ENCODE measurements at places on chromosomes 5 and 9. TPM values are rescaled to one million over a fixed set of nuclear protein-coding genes. Genes with fewer than 3 reads are reported as not detected.

DNA sequence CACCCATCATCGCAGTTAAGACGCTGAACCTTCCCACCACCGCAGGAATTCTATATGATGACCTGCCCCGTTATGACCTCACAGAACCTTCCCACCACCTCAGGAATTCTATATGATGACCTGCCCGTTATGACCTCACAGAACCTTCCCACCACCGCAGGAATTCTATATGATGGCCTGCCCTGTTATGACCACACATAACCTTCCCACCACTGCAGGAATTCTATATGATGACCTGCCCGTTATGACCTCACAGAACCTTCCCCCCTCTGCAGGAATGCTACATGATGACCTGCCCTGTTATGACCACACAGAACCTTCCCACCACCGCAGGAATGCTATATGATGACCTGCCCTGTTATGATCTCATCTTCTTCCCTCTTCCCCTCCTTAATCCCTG is 64.3 kb downstream of the IRX1 start:
- no peak for DNase-seq

PCDHA9 gene
- not detected for total RNA-seq

DNA sequence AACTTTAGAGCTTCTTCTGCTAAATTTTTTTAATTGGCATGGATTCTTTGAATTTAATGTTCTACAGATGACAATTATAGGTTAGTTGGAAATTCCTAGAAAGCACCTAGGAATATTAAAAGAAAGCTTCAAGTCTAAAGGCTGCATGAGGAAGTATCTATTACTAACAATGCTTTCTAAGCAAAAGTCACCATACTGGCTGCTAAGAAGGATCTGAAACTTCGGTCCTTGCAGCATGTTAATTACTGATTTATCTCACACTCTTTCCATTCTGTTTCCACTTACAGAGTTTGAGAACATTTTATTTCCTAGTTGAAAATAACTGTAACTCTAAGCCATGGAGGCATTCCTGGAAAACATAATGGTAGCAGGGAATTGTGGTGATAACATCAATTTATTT is 8.4 kb downstream of the SEMA6A start:
- no peak for DNase-seq

PDE6A gene
- 0.08 TPM for total RNA-seq

DNA sequence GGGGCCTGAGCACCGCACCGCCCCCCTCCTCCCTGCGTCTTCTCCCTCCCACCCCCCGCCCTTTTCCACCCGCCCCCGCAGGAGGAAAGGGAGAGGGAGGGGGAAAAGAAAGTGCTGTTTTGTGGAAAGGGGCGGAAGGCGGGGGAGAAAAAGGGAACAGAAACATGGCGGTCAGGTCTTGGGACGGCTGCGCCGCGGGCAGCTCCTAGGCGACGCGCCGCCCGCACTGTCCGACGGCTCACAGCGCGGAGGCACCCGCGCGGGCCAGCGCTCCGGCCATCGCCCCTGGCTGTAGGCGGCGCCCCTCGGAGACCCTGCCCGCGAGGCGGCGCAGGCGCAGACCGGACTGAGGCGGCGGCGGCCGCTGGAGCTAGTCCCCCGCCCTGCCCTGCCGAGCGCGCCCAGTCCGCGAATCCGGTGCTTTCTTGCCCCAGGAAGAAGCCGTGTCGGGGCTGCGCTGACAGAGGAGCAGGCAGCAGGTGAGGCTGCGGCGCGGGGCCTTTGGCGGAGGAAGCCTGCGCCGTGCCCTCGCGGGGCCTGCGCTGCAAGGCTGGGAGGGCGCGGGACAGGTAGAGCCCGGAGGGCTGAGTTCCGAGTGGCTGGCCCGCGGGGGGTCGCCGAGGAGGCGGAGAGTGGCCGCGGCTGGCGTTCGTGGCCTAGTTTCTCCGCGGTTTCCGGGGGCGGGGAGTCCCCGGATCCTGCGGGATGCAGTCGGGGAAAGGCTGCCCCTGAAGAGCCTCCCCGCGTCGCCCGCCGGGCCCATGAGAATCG is at the start of gene DENND4C:
DENND4C (plus strand) TSS at position 339 of the 771 bp plus-strand sequence. CDS start 45,482 bp downstream, outside the sequence.
- peak; percentile 92 for DNase-seq

SLC45A2 gene
- not detected for total RNA-seq

- no peak for DNase-seq
Observed at GRCh38 chr5:136957428-136957827, 541.7 kb downstream of the SPOCK1 start.

DNA sequence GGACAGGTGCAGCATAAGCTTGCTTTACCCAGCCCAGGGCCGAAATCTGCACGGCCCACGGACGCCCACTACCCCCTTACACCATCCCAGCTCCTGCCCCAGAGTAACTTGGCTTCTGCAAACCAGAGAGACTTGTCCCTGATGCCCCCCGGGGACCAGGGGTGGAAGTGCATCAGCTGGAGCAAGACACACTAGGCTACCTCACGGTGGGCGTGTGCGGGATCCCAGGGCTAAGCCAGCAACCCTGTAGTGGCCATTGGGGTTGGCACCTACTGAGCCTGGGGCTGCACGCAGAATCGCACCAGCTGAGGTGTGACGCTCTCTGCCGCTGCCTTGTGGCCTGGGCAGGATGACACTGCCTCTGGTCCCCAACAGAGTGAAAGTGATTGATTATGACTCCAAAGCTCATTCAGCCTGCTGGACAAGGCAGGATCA is 6.1 kb upstream of the ZNF79 start:
- no peak for DNase-seq

DNA sequence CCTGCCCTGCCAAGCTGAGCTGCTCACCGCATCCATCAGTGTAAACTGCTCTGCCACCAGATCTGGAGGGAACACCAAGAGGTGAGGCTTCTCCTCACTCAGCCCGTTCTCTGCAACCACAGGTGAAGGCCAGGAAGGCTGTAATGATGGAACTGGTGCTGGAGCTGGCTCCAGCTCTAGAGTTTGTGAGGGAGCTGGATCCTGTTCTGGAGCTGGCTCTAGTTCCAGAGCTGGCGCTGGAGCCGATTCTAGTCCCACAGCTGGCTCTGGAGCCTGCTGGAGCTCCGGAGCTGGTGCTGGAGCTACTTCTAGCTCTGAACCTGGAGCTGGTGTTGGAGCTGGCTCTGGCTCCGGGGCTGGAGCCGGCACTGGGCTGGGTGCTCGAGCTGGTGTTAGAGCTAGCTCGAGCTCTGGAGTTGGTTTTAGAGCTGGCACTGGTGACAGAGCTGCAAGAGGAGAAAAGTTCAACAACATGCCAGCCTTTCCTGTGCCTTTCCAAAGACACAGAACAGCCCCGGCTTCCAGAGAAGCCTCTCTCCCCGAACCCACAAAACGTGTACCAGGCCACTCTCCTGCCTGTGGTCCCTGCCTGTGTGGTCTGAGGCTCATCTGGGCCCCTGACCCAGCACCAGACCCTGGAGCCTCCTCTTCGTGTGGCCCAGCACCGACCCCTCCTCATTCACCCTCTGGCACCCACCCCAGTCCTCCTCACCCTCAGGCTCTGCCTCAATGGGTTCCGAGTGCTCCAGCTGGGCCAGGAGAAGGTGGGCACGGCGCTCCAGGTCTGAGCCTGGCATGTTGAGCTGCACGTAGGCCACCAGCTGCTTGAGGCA is 12.9 kb downstream of the RALGDS start:
- peak; percentile 27 for DNase-seq

- DNase-seq = no peak
Observed at GRCh38 chr5:154191467-154192261, 1.1 kb downstream of the GALNT10 start.

GRCh38 chr5:181204826-181205760 is at the start of gene TRIM7:
Gene TRIM7 (minus strand): TSS chr5:181205196. CDS start chr5:181205110, 86 bp downstream.
- peak; percentile 84 for DNase-seq

DNA sequence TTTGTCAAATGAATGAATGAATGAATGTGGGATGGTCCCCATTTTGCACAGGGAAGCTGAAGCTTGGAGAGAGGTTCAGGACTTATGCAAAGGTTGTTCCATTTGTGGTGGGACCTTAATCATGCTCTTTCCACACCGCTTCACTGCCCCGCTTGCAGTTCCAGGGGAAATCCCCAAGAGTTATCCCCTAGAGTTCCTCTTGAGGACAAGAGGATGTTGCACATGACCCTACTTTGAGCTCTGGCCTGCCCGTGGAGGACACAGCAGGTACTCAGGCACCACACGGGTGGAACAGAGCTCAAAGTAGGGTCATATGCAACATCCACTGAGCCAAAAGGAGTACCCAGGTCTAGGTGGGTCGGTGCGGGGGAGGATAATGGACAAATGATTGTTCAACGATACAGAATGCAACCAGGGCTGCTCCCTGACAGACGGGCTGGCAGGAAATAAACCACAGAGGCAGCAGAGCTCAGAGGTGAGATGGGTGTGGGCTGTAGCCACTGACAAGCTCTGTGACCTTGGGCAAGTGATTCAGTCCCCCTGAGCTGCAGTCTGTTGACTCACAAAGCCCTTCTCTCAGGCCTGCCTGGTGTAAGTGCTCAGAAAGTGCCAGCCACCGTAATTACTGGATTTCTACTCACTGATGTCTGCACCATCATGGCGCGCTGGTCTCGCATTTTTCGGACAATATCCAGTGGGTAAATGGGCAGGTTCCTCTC is 60.3 kb upstream of the EPB41L4B start:
- no peak for DNase-seq

DNA sequence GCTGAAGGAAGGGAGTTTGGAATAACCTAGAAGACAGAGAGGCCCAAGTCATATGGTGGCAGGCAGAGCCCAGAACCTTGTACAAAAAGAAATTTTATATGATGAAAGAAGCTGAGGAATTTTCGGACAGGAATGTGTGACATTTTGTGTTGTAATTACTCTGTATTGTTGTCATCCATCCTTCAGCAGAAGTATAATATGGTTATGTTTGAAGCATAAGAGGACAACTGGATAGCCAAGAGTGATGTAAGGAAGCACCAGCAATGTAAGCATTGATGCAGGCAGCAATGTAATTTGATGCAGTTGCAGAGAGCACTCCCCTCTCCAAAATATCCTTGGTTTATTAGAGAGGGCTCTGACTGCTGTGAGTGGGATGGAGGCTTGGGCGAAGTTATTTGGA is 19.1 kb upstream of the SNX2 start:
- no peak for DNase-seq

TUSC1 gene
- 12.0 TPM for total RNA-seq

DNA sequence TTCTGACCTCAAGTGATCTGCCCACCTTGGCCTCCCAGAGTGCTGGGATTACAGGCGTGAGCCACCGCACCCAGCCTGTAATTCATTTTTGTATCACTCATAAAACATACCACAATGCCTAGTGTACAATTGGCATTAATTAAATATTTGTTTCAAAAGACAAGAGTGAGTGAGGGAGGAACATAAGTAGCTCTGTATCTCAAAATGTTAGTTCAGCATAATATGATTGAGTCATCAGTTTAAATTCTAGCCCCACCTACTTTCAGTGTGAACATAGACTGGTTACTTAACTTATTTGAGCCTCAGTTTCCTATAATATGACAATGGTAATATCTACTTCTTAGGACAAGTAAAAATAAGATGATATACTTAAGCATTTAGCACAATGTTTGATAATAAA is 26.9 kb downstream of the INVS start:
- DNase-seq = no peak

DNA sequence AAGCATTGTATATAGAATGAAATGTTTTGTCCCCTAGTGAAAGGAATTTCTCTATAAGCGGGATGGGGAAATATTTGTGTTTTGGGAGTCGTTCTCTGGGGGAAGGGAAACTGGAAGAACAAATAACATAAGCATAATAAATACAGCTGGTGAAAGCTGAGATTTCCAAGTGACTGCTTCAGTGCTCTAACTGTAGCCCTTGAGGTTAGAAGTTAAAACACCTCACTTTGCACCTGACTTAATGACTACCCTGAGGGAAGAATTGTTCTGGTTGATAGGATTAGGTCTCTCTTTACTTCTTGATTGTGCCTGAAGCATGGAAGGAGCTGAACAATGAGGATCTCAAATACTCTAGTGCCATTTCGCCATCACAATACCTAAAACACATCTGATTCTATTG is 307.4 kb downstream of the MAN2A1 start:
- DNase-seq = no peak

TSTD2 gene
- 26.1 TPM for total RNA-seq

- DNase-seq = no peak
Observed at GRCh38 chr5:131812371-131813160, 15.7 kb upstream of the FNIP1 start.

TPPP gene
- 39.7 TPM for total RNA-seq

DNA sequence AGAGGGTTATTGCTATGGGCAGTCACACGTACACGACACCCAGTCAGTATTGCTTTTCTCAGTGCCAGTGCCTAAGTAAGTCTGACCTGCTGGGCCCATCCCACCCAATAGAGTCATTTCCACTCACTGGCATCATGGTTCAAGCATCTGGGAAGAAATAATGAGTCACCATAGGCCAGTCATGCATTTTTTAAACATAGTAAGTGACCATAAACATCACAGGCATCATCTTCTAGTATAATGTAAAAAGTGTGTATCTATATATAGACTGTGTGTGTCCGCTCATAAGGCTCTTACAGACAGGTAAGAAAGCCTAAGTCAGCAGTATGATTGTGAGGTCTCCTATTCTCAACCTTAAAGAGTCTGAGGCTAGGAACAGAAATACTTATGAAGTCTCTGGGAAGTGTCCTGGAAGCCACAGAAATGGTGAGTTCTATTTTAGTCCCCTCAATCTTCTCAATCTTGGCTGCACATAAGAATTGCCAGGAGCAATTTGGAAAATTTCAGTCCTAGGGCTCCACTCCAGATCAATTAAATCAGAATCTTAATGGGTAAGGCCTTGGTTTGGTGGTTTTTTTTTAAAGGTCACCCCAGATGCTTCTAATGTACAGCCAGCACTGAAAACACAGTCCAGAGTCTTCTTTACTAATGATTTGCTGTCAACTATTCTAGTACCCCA is 65.2 kb downstream of the ZNF366 start:
- no peak for DNase-seq

SPATA31C1 gene
- total RNA-seq = not detected

INSL4 gene
- total RNA-seq = not detected

DNA sequence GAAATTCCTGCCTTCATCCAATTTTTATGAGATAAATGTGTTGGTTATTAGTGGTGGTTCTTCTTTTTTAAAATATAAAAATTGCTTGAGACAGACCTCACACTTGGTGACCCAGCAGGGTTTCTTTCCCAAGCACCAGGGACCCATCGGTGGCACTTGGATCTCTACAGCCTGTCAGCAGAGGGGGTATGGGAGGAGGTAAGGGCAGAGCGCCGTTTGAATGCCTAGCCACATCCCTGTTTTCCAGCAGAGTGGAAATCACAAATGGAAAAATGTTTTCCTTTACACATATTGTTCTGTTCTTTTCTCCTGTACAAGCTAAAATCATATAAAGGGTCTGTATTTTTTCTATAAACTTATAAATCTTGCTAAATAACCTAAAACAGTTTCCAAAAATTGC is 248.0 kb downstream of the NR3C1 start:
- DNase-seq = no peak

DNA sequence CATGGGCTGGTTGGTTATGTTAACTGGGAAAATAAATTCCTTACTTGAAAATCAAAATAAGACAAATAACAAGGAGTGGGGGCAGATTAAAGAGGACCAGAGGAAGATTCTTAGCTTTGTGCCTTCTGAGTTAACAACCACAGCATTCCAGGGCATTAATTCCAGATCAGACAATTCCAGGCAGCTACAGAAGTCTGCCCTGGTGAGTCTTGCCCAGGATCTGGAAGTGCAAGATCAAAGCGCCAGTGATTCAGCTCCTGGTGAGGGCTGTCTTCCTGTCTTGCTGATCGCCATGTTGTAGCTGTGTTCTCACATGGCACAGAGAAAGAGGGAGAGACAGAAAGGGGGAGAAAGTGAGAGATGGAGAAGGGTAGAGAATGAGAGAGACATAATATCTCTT is 65.6 kb downstream of the ANXA2R start:
- no peak for DNase-seq

FBN2 gene
- 23.5 TPM for total RNA-seq

GRCh38 chr9:115855458-115856133 is 298.0 kb upstream of the PAPPA start:
- no peak for DNase-seq

- DNase-seq = no peak
Observed at GRCh38 chr9:92770360-92770995, 5.8 kb upstream of the BICD2 start.

ZBTB43 gene
- total RNA-seq = 36.8 TPM
